ENCODE measurements at places on chromosomes 3 and 15.

GRCh38 chr3:40523781-40524180, 979 bp upstream of the ZNF621 start:
- no peak for DNase-seq

DNA sequence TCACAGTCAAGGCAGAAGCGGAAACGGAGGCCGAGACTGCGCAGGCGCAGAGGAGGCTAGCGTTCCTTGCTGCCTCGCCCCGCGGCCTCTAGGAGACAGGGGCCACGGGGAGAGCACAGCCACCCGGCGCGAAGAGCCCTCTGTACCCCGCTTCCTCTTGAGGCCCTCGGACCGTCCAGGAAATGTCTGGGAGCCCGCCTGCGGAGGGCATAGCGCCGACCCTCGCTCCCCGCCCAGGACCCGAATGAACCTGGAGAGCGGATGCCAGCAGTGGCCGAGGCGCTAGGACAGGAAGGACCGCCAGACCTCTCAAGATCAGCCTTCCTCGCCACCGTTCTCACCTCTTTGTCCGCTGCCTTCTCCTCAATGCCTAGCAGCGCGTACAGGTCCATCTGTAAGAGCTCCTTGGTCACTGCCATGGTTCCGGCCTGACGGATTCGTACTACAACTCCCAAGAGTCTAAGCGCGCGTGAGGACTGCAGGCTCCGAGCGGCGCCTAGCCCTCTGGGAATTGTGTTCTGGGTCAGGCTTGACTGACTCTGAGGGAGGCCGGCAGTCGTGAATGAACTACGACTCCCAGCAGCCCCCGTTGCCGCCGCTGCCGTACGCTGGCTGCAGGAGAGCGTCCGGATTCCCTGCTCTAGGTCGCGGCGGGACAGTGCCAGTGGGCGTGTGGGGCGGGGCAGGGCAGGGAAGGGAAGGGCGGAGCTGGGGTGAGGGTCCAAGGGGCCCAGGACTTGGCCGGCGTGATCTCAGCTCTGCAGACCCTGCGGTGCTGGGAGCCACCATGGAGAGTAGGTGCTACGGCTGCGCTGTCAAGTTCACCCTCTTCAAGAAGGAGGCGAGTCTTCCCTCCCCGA, at the start of the genes DNAJC17 and ZFYVE19:
Gene DNAJC17 (minus strand): TSS at position 446 of the 860 bp plus-strand sequence. CDS start 27 bp downstream, at position 419.
Gene ZFYVE19 (plus strand): TSS at position 62 of the 860 bp plus-strand sequence. CDS start 501 bp downstream, at position 563.
- DNase-seq = peak; percentile 95

GRCh38 chr15:76418352-76419140, 82.0 kb downstream of the ISL2 start:
- DNase-seq = no peak

GRCh38 chr3:170953736-170954135, 45.3 kb upstream of the EIF5A2 start:
- DNase-seq = no peak

GRCh38 chr3:140715035-140715434, 37.2 kb downstream of the TRIM42 start:
- DNase-seq = peak; percentile 30

GRCh38 chr3:131713416-131714123, 210.8 kb upstream of the MRPL3 start:
- DNase-seq = no peak

GRCh38 chr3:133979553-133979952, 50.2 kb downstream of the SLCO2A1 start:
- no peak for DNase-seq

DNA sequence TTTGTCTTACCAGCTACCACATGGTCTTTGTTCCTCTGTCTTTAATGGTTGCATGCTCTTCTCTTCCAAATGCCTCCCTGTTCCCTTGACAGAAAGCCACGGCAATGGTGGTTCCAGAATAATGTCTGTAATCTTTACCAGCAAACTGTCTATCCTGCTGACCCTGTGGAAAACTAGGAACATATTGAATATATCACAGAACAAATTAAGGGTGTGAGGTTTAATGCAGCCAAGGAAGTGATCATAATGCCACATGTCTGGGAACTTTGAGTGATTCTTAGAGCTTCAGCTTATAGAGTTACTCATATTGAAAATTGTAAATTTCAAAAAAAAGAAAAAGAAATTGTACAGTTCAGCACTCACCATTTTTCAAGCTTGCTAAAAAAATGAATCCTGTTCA, 282.9 kb upstream of the RARB start:
- DNase-seq = no peak

DNA sequence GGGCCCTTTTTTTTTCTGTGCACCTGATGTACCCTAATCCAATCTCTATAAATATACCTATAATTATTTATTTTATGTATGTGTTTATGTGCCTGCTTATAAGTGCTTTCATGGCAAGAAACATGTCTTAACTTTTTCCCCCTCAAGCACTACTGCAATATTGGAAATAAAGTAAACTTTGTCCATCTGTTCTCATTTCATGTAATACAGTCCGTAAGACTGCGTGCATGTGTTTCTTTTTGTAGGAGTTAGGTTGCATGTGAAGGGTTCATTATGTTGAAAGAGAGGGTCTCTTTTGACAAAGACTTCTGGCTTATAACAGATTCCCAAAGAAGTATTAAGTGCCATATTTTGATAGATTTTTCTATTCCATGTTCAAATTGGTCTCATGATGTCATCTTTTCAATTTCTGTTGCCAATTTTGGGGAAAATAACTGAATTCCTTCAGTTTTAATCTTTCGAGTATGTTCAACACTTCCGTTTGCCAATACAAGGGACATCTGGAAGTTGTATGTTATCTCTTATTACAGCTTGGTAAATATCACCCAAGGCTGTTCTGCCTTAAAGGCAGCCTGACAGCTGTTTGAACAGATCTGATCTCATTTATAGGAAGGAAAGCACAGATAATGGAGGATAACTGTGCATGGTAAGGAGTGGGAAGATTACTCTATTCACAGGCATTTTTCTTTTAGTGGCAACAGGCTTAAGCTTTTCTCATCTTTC, 273.1 kb upstream of the SGO1 start:
- DNase-seq = no peak

- DNase-seq = no peak
These were observed 86.7 kb upstream of the ANKRD34C start for GRCh38 chr15:79195802-79196201.

- no peak for DNase-seq
These were observed 9.9 kb upstream of the ZBED2 start for GRCh38 chr3:111605018-111605417.

Data from NCI-H774 (cell line).